NCI-H2081 treated with DMSO at 0.1 percent for 48 hours (cell line): ENCODE measurements at places on chromosomes 3 and 15.

DNA sequence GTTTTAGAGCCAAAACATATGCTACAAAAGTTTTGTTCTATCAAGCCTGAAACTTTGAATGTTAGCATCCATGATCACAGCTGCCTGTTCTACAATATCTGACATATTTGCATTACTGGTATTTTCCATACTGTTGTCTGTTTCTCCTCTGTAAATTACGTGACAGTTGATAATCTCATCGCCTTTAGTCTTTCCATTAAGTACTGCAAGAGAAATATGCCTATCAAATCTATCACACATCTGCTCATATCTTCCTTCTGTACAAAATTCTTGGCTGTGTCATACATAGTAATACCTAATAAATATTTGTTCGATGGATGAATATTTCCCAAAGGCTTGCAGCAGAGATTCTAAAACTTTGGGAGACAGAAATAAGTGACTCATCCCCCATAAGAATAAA is 717.3 kb downstream of the OTOL1 start:
- no peak for DNase-seq

GRCh38 chr3:50146316-50146901 is 8.7 kb upstream of the SEMA3F start:
- no peak for DNase-seq

- DNase-seq, result no peak
Observed at GRCh38 chr3:11643605-11644087, at the start of gene VGLL4. TSS of gene VGLL4 (minus strand) at chr3:11643915. CDS start at chr3:11643518, 397 bp downstream.

DNA sequence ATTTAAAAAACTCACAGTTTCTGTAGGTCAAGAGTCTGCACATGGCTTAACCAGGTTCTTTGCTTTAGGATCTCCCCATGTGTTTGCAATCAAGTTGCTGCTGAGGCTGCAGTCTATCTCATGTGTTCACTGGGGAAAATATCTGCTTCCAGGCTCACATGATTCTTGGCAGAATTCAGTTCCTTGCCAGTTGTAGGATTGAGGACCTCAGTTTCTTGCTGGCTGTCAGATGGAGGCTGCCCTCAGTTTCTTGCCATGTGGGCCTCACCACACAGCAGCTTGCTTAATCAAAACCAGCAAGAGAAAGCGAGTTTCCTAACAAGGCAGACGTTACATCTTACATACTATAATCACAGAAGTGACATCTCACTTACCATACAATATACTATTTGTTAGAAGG is 10.0 kb upstream of the TBC1D5 start:
- no peak for DNase-seq

DNA sequence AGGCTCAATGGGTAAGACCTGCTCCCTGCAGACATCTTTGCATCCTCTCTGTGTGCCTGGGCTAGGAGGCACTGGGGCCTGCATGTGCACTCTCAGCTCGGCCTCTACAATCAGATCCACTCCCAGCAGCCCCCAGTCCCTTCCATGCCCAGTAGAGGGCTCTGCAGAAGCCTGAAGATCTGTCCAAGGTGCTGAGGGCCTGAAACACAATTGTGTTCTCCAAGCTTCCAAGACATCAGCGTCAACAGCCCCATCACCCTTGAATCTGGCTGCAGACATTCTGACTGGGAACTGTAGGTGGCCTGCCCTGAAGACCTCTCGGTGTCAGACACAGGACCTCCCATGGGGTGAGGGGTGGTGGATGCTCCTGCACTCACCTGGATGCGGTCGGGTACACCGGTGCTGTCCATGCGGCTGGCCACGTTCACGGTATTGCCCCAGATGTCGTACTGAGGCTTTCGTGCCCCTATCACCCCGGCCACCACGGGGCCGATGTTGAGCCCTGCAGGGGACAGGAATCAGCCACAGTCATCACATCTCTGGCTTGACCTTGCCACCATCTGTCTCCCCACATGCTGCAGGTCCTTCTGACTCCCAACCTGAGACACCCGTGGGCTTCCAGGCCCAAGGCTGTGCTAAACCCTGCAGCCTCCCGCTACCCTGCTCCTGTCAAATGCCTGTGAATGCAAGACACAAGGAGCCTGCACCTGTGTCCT is 84.7 kb downstream of the SEC22A start:
- no peak for DNase-seq

DNA sequence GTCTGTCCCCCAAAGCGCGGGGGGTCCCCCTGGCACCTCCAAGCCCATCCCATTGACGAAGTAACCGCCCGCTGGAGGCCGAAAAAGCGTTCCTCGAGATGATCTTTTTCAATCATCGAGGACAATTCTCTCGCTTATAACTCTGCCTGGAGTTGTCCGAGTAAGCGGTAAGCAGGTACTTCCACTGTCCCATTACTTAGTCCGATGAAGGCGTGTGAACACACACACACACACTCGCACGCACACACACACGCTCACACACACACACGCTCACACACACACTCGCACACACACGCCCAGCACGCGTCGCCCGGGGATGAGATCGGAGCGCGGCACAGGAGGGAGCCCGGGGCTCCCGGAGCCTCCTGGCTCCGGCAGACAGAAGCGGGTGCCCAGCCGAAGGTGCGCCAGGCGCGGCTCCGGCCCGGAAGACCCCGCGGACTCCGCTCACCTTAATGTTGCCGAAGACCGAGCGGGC is 430 bp downstream of the SLCO2A1 start:
- DNase-seq, result no peak

DNA sequence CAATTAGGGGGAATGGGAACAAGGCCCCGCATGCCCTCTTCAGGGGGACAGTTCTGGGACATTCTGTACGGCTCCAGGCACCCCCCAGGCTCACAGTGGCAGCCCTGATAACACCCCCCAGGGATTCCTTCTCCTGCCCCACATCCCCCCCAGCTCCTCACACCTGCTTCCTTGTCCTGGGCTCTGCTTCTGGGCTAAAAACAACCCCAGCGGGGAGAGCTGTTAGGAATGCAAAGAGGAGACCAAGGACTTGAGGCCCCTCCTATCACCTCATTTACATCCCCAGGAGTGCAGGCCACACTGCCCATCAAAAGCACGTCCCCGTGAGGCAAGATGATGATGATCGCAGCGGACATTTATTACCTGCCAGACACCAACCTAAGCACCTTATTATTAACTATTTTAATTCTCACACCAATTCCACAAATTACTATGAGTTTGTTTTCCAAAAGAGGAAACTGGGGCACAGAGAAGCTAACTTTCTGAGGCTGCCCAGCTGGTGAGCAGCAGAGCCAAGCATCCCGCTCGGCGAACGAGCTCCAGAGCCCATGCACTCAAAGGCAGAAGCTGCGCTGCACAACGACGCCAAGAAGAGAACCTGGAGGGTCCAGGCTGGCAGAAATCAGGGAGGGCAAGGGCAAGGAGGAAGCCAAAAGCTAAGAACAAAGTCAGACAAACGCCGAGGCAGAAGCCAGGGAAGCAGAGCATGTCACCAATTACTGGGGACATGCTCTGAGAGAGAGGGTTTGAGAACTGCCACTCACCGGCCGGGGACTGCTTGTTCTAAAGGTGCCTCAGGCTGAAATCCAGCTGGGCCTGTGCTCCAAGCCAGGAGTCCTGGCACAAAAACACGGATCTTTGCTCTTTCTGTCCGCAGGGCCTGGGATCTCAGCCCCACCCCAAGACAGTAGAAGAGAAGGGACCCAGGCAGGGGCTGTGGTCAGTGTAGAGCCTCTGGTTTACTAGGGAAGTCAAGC is 76.2 kb upstream of the NSMCE3 start:
- DNase-seq, result no peak

DNA sequence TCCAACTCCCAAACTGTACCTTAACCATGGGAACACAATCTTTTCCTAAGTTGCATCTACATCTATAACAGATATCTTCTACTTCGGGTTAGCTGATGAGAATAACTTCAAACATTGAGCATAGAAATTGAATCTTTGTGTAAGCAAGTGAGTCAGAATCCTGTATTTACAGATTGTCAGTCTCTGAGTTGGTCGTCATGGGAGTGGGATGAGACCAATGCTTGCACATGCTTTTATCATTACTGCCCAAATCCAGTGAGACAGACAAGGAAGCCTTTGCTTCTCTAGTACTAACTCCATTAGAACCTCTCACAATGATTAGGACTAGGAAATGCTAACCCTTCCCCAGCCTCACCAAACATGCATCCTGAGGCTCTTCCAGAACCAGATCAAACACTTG is 587.1 kb upstream of the ZNF717 start:
- DNase-seq, result no peak

GRCh38 chr3:44396200-44397171 is 57.9 kb downstream of the TCAIM start:
- DNase-seq, result no peak

- no peak for DNase-seq
Observed at GRCh38 chr15:66628976-66629723, 63.4 kb upstream of the LCTL start.

DNA sequence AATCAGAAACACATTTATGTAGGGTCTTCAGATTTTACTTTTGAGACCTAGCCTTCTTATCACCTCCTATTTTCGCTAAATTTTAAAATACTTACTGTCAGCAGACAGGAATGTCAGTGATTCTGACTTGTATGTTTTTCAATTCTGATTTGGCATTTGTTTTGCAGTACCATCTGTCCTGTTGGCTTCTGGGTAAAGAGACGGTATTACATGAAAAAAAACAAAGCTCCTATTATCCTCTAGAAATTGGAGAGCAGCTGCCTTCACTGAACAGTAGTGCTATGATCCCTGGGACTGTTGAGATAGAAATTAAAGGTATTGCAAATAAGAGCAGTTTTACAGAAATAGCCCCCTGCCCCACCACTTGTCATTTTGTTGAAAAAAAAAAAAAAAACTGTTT is 8.4 kb downstream of the ARMC8 start:
- no peak for DNase-seq

- no peak for DNase-seq
Observed at GRCh38 chr15:94362385-94363092, 131.2 kb downstream of the MCTP2 start.
